Activated CD4-positive, alpha-beta memory T cell treated with anti-CD3 and anti-CD28 coated beads for 36 hours (primary cell): ENCODE measurements at places on chromosomes 6 and 20. TPM values are rescaled to one million over a fixed set of nuclear protein-coding genes. Genes with fewer than 3 reads are reported as not detected.

DNA sequence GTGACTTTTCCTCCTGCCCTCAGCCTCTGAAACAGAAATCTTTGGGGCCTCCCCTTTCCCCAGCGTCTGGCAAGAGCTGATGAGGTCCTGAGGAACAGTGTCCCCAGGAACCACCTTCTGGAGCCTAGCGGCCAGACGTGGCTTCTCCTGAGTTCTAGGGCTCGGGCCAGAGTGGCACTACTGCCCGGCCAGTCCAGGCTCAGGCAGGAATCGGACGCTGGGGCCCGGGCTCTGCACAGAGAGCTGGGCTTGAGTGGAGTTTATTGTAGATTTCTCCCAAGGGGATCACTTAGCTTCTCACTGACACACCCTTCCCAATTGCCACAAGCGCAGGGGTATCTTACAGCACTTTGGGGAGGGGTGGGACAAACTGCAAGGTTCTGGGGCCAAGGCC is 20.2 kb downstream of the SDCBP2 start:
- no peak overlapping the region for H3K4me3 ChIP-seq
- no peak overlapping the region for H3K27ac ChIP-seq
- DNase-seq, result no peak
- peaks cover 3% of the 10 kb centered on the region for H3K4me1 ChIP-seq
- no peaks in the 10 kb centered on the region for H3K27me3 ChIP-seq

DNA sequence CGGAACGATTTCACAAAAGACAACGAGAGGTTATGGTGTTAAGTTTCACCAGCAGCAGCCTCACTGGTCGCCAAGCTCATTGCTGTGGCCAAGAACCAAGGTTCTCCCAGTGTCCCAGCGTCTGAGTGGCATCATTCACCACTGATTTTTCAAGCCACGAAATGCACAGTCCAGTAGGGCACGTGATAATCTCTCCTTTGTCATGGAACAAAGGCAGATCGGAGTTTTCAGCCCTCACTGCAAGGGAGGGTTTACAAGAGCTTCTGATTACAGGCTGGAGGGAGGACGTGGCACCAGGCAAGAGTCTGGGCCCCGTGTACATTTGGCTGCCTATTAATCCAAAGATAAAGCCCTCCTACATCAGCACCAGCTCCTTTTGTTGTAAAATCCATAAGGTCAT is 2.0 kb downstream of the CD24 start:
- no peak for DNase-seq
- H3K27me3 ChIP-seq, result peaks cover 41% of the 10 kb centered on the region
- H3K27ac ChIP-seq, result no peak overlapping the region

The MOG gene
- not detected for total RNA-seq

DNA sequence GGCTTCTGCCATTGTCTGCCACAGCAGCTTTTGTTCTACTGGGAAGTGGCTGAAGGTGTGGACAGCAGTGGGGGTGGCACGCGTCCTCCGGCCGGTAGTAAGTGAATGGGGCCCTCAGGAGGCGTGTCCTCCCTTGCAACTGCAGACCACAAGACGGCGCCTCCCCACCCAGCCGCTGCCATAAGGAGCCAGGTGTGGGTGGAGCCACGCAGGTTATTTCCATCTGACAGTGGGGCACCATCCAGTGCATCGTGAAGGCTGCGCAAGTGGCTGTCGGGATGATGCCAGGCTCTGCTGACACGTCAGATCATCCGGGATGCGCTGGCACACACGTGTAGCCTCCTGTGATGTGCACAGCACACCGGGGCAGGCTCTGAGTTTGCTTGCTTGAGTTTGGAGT is 379.7 kb downstream of the CDH4 start:
- H3K36me3 ChIP-seq, result no peaks in the 10 kb centered on the region
- H3K27me3 ChIP-seq, result no peaks in the 10 kb centered on the region
- no peak overlapping the region for H3K4me3 ChIP-seq

GRCh38 chr6:106197441-106197840 is 111.3 kb downstream of the PRDM1 start:
- peak overlapping the region; percentile 31 for H3K27ac ChIP-seq
- H3K4me3 ChIP-seq, result no peak overlapping the region
- no peaks in the 10 kb centered on the region for H3K27me3 ChIP-seq
- peaks cover 54% of the 10 kb centered on the region for H3K4me1 ChIP-seq

The GFRAL gene
- total RNA-seq, result not detected

The MAP3K4 gene
- 42.9 TPM for total RNA-seq

DNA sequence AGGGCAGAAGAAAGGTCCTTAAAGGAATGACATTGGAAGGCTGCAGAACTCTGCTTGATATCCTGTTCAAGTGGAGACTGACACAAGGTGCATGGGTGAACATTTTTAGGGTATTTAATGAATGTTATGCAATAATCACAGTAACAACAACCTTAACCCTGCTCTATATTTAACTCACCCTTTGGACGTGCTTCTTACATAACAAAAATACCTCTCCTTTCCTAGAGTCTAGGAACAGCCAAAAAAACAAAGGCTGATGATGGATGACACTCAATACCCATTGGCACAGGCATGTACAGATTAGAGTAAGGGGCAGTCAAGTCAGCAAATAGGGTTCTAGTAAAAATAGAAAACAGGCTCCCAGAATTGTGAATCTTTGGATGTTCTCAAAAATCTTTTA is 30.6 kb downstream of the ROS1 start:
- H3K36me3 ChIP-seq, result no peaks in the 10 kb centered on the region
- H3K27ac ChIP-seq, result no peak overlapping the region
- DNase-seq, result no peak
- no peaks in the 10 kb centered on the region for H3K27me3 ChIP-seq

The GFOD1 gene
- total RNA-seq, result 2.3 TPM

DNA sequence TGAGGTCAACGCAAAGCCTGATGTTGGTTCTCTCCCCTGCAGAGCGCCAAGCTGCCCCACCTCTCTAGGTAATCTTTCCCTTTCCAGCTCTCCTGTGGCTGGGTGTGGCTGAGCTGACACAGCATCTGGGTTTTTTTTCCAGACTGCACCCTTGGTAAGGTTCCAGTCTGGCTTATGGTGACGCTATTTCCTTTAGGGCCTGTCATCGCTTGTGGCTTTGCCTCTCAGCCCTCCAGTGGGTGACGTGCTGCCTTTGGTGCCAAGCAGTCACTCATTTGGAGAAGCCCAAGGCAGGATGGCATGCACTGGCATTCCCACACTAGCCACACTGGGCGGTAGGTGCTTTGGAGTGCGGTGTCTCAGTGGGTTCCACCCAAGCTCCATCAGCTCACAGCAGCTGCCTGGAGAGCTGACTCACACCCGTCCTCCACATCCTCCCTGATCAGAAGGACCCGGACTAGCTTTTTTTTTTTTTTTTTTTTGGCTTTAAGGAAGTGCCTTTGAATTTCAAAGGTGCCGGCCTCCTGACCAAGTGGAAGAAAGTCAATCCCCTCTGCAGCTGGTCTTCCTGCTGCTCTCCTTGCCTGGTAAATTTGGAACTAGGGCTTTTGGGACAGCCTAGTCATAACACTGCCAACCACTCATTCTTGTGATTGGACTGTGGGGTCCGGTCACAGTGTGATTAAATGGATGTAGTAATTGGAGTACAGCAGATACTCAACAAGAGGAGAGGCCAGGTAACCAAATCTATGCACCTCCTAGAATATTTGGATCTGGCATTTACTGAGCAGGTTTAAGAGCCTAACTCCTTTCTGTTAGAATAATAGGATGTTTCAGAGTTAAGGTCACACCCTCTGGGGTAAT is 153.6 kb downstream of the CD83 start:
- no peaks in the 10 kb centered on the region for H3K36me3 ChIP-seq
- H3K27ac ChIP-seq, result peak overlapping the region; percentile 57
- H3K27me3 ChIP-seq, result no peaks in the 10 kb centered on the region
- peaks cover 35% of the 10 kb centered on the region for H3K4me1 ChIP-seq

DNA sequence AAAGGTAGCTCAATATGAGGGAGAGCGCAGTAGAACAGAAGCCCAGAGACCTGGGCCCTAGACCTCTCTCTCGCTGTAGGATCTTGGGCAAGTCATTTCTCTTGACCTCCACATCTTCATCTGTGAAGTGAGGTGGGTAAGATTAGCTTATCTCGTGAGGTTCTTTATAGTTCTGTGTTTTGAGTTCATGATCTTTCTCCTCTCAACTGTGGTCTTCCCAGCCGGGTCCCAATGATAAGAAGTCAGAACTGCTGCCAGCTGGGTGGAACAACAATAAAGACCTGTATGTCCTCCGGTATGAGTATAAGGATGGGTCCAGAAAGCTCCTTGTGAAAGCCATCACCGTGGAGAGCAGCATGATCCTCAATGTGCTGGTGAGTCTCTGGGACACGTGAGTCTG is 6.9 kb downstream of the PSMF1 start:
- DNase-seq, result no peak
- H3K4me3 ChIP-seq, result no peak overlapping the region
- H3K27ac ChIP-seq, result no peak overlapping the region
- no peaks in the 10 kb centered on the region for H3K27me3 ChIP-seq
- H3K4me1 ChIP-seq, result peaks cover 41% of the 10 kb centered on the region

GRCh38 chr6:170284866-170285469 is 5.9 kb downstream of the DLL1 start:
- H3K27ac ChIP-seq, result no peak overlapping the region
- H3K4me3 ChIP-seq, result no peak overlapping the region
- peaks cover 29% of the 10 kb centered on the region for H3K27me3 ChIP-seq
- H3K36me3 ChIP-seq, result no peaks in the 10 kb centered on the region

- no peaks in the 10 kb centered on the region for H3K4me1 ChIP-seq
- H3K36me3 ChIP-seq, result no peaks in the 10 kb centered on the region
- H3K27me3 ChIP-seq, result no peaks in the 10 kb centered on the region
- DNase-seq, result no peak
- H3K4me3 ChIP-seq, result no peak overlapping the region
- no peak overlapping the region for H3K27ac ChIP-seq
Observed at GRCh38 chr6:166778046-166778445, 151.0 kb upstream of the RPS6KA2 start.

GRCh38 chr20:48680650-48681049 is 147.1 kb downstream of the PREX1 start:
- H3K4me3 ChIP-seq, result no peak overlapping the region
- DNase-seq, result no peak
- no peak overlapping the region for H3K27ac ChIP-seq
- peaks cover 23% of the 10 kb centered on the region for H3K36me3 ChIP-seq

The C6orf141 gene
- 0.86 TPM for total RNA-seq

The SH3BGRL2 gene
- 0.05 TPM for total RNA-seq

- peaks cover 2% of the 10 kb centered on the region for H3K36me3 ChIP-seq
- H3K4me1 ChIP-seq, result peaks cover 86% of the 10 kb centered on the region
- DNase-seq, result no peak
Observed at GRCh38 chr6:156849806-156850205, 72.6 kb downstream of the ARID1B start.

GRCh38 chr6:107185391-107185970 is 70.2 kb upstream of the BEND3 start:
- H3K4me1 ChIP-seq, result no peaks in the 10 kb centered on the region
- no peak overlapping the region for H3K27ac ChIP-seq
- no peak overlapping the region for H3K4me3 ChIP-seq
- H3K36me3 ChIP-seq, result no peaks in the 10 kb centered on the region

GRCh38 chr20:18632196-18632789 is 44.4 kb downstream of the DTD1 start:
- no peak overlapping the region for H3K27ac ChIP-seq
- peaks cover 9% of the 10 kb centered on the region for H3K36me3 ChIP-seq
- no peaks in the 10 kb centered on the region for H3K4me1 ChIP-seq
- peak; percentile 63 for DNase-seq
- H3K27me3 ChIP-seq, result no peaks in the 10 kb centered on the region
- H3K4me3 ChIP-seq, result no peak overlapping the region

GRCh38 chr20:35561268-35561667 is 19.4 kb downstream of the ERGIC3 start:
- H3K4me1 ChIP-seq, result no peaks in the 10 kb centered on the region
- no peak overlapping the region for H3K4me3 ChIP-seq
- H3K27me3 ChIP-seq, result no peaks in the 10 kb centered on the region
- no peak overlapping the region for H3K27ac ChIP-seq
- peaks cover 7% of the 10 kb centered on the region for H3K36me3 ChIP-seq
- DNase-seq, result peak; percentile 30

GRCh38 chr6:9204171-9204570 is 768.8 kb upstream of the SLC35B3 start:
- H3K4me1 ChIP-seq, result no peaks in the 10 kb centered on the region
- DNase-seq, result no peak
- no peaks in the 10 kb centered on the region for H3K27me3 ChIP-seq
- no peaks in the 10 kb centered on the region for H3K36me3 ChIP-seq
- H3K27ac ChIP-seq, result no peak overlapping the region
- no peak overlapping the region for H3K4me3 ChIP-seq

The SOD2 gene
- 108 TPM for total RNA-seq

The GRM1 gene
- not detected for total RNA-seq

The DEFB124 gene
- total RNA-seq, result not detected

- peaks cover 4% of the 10 kb centered on the region for H3K4me1 ChIP-seq
- no peak overlapping the region for H3K4me3 ChIP-seq
- no peak overlapping the region for H3K27ac ChIP-seq
- DNase-seq, result no peak
Observed at GRCh38 chr6:71248306-71248765, 40.3 kb upstream of the OGFRL1 start.

The TRIM40 gene
- total RNA-seq, result not detected

- no peaks in the 10 kb centered on the region for H3K27me3 ChIP-seq
- peak overlapping the region; percentile 99 for H3K27ac ChIP-seq
- H3K4me3 ChIP-seq, result peak overlapping the region; percentile 57
- peaks cover 1% of the 10 kb centered on the region for H3K36me3 ChIP-seq
- peaks cover 81% of the 10 kb centered on the region for H3K4me1 ChIP-seq
Observed at GRCh38 chr6:41970436-41970846, 28.8 kb upstream of the CCND3 start.

The CD40 gene
- total RNA-seq, result 4.0 TPM

DNA sequence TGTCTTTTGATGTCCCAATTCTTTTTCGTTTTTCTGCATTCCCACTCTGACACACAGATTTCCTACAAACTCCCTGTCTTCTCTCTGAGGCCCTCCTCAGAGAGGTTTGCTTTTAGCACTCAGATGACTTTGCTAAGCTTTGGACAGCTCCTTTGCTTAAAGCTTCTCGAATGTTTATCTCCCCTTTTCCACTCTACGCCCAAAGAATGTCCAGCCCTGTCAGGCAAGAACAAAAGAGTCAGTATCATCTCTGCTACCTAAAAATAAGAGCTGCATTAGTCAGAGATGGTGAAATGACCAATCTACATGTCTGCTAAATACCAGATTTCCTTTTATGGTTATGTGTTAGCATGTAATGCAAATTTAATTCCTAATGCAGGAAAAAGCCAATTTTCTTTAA is 56.8 kb downstream of the PREP start:
- H3K4me3 ChIP-seq, result no peak overlapping the region
- H3K36me3 ChIP-seq, result peaks cover 53% of the 10 kb centered on the region
- H3K4me1 ChIP-seq, result peaks cover 3% of the 10 kb centered on the region
- no peak for DNase-seq
- peak overlapping the region; percentile 59 for H3K27ac ChIP-seq

DNA sequence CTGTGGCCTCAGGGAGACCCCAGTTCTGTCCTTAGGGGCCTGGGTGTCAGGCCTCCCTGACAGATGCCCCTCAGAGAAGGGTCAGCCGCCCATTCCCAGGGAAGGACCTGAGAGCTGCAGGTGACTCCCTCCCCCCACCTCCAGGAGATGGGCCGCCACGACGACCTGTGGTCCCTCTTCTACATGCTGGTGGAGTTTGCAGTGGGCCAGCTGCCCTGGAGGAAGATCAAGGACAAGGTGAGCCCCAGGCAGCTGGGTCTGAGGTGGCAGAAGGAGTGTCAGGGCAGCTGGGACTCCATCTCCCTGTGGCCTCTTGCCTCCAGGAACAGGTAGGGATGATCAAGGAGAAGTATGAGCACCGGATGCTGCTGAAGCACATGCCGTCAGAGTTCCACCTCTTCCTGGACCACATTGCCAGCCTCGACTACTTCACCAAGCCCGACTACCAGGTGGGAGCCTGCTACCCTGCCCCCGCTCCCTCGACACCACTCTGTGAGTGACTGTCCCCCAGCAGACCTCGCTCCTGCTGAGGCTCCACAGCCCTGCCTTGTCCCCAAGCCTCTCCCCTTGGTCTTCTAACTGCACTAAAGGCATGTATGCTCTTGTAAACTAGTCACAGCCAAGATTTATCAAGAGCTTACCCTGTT is 12.2 kb downstream of the TTBK1 start:
- H3K27ac ChIP-seq, result no peak overlapping the region
- no peak for DNase-seq
- H3K27me3 ChIP-seq, result peaks cover 15% of the 10 kb centered on the region
- H3K36me3 ChIP-seq, result no peaks in the 10 kb centered on the region
- peaks cover 17% of the 10 kb centered on the region for H3K4me1 ChIP-seq
